ENCODE measurements at places on chromosomes 5 and 9. TPM values are rescaled to one million over a fixed set of nuclear protein-coding genes. Genes with fewer than 3 reads are reported as not detected.
A peak's percentile ranks its signal among the peaks of the same experiment; 100 is the strongest.

- DNase-seq = no peak
Observed at GRCh38 chr9:15370466-15371447, 51.9 kb upstream of the SNAPC3 start.

- peak; percentile 86 for DNase-seq
Observed at GRCh38 chr9:97525451-97525850, 24.0 kb downstream of the TMOD1 start.

GRCh38 chr5:179313849-179314521 lies 31.3 kb downstream of the ADAMTS2 start:
- DNase-seq = no peak

DNA sequence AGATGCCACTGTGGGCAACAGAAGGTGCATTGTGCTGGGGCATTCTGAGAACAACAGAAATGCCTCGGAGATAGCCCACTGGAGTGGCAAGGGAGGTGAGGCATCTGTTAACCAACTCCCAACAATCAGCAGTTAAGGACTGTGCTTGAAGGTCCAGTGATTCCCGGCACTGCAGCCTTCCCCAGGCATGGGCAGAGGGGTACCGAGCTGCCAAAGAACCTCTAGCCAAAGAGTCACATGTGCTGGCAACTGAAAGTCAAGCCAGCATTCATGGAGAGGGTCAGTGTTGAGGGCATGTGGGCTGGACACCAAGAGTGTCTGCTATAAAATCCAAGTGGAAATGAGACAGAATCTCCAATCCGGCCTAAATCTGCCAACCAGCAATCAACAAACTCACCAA lies 149.6 kb downstream of the ASTN2 start:
- no peak for DNase-seq

- DNase-seq = peak; percentile 78
Observed at GRCh38 chr5:139984816-139985215, 58.3 kb downstream of the NRG2 start.

ARRDC3 gene
- 6.5 TPM for polyA plus RNA-seq

- DNase-seq = no peak
Observed at GRCh38 chr5:139645430-139645871, 2.7 kb upstream of the CXXC5 start.

- no peak for DNase-seq
Observed at GRCh38 chr5:143132739-143133138, 270.7 kb downstream of the NR3C1 start.

- no peak for DNase-seq
Observed at GRCh38 chr5:10691826-10692785, 68.9 kb downstream of the DAP start.

GPSM1 gene
- polyA plus RNA-seq = 9.1 TPM

GRCh38 chr5:152335461-152335860 lies 69.6 kb downstream of the NMUR2 start:
- DNase-seq = no peak

DNA sequence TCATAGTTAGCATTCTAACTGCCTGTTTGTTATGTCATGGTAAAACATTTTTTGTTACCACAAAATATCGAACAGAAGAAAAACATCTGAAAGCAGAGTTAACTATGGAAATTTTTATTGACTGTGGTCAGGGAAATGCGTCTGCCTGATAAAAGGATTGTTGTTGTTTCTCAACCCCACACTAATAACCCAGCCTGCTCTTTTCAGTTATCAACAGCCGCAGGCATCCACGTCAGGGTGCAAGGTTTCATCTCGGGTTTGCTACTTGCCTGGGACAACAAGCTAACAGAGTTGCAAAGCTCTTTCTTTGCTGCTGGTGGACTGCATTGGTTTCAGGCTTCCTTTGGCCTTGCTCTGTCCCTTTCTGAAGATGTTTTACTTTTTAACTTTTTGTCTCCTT lies 969.2 kb downstream of the CDH18 start:
- no peak for DNase-seq

PRRC1 gene
- polyA plus RNA-seq = 53.7 TPM

- DNase-seq = no peak
Observed at GRCh38 chr5:121795511-121795910, 56.2 kb upstream of the FTMT start.

ZNF483 gene
- polyA plus RNA-seq = 0.58 TPM

MYOZ3 gene
- not detected for polyA plus RNA-seq

DNA sequence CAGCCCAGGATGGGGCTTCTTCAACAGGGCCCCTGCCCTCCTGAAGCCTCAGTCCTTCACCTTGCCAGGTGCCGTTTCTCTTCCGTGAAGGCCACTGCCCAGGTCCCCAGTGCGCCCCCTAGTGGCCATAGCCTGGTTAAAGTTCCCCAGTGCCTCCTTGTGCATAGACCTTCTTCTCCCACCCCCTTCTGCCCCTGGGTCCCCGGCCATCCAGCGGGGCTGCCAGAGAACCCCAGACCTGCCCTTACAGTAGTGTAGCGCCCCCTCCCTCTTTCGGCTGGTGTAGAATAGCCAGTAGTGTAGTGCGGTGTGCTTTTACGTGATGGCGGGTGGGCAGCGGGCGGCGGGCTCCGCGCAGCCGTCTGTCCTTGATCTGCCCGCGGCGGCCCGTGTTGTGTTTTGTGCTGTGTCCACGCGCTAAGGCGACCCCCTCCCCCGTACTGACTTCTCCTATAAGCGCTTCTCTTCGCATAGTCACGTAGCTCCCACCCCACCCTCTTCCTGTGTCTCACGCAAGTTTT lies 23.6 kb downstream of the PCDHGC5 start:
- peak; percentile 50 for DNase-seq

- no peak for DNase-seq
Observed at GRCh38 chr5:109560554-109560953, 129.2 kb upstream of the MAN2A1 start.

- no peak for DNase-seq
Observed at GRCh38 chr5:150397782-150398721, 14.7 kb downstream of the CD74 start.

HTR4 gene
- polyA plus RNA-seq = not detected

DNA sequence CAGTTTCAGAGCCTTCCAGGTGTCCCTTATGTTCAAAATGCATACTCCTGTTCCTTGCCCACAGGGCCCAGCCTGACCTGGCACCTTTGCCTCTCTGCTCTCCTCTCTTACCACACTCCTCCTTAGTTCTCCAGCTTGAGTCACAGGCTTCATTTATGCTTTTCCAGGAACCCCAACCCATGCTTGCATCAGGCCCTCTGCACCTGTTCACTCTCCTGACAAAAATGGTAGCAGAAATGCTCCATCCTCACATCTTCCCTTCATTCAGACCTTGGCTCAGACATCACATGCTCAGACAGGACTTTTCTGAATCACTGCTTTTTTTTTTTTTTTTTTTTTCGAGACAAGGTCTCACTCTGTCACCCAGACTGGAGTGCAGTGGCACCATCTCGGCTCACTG lies 15.1 kb upstream of the RNF145 start:
- DNase-seq = peak; percentile 60

- no peak for DNase-seq
Observed at GRCh38 chr5:171031977-171032376, 170.2 kb downstream of the RANBP17 start.

DNA sequence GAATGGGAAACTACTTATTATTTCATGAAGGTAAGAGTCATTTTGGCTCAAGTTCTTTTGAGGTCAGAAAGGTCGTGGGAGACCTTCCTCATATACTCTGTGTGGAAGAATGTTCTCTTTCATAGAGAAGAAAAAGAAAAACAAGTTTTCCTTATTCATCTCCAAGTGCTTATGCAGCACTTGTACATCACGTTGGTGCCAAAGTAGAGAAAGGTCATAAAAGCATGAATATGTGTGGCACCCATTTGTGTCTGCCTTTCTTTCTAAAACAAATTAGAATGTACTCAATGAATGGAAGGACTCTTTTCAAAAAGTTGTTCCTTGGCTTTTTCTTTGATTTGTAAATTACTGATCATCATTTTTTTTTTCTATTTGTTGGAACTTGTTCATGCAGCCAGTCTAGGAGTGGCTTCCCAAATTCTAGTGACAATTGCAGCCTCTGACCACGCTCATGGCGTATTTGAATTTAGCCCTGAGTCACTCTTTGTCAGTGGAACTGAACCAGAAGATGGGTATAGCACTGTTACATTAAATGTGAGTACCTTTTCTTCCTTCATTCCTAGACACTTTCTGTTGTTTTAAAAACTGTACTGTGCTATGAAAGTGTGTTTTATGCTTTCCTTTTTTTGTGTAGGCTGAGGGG lies 122.4 kb downstream of the ADGRV1 start:
- no peak for DNase-seq

DNA sequence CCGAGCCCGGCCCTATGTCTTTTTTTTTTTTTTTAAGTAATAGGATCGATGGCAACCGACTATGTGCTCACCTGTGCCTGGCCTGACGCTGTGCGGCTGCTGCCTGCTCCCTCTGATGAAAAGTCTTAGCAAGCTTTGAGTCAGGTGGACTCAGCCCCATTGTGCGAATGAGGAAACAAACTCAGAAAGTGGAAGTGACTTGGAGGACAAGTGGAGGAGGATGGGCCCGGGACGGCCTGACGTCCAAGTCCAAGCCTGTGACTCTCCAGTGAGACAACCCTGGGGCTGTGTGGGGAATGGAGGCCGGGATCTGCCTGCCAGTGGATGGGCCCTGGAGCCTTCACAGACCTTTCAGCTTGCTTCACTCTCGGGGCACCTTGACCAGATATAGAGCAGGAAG lies 57.9 kb downstream of the EXD3 start:
- DNase-seq = no peak

- peak; percentile 60 for DNase-seq
Observed at GRCh38 chr9:105281926-105282325, 37.5 kb downstream of the SLC44A1 start.

- DNase-seq = no peak
Observed at GRCh38 chr5:53357439-53357838, 123.0 kb upstream of the FST start.

SH3RF2 gene
- polyA plus RNA-seq = 27.3 TPM

- DNase-seq = no peak
Observed at GRCh38 chr9:91040371-91041215, 239.0 kb downstream of the SYK start.

DNA sequence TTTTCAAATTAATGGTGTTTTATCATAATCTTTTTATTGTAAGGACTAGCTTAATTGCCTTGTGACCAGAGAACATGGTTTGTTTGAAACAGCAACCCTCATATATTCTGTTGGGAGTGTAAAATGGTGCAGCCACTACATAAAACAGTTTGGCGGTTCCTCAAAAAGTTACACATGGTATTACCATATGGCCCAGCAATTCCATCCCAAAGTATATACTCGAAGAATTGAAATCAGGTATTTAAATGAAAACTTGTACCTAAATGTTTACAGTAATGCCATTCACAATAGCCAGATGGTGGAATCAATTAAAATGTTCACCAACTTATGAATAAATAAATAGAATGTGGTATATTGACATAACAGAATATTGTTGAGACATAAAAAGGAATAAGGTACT lies 14.8 kb upstream of the IL33 start:
- DNase-seq = no peak

GBGT1 gene
- polyA plus RNA-seq = 0.78 TPM

DNA sequence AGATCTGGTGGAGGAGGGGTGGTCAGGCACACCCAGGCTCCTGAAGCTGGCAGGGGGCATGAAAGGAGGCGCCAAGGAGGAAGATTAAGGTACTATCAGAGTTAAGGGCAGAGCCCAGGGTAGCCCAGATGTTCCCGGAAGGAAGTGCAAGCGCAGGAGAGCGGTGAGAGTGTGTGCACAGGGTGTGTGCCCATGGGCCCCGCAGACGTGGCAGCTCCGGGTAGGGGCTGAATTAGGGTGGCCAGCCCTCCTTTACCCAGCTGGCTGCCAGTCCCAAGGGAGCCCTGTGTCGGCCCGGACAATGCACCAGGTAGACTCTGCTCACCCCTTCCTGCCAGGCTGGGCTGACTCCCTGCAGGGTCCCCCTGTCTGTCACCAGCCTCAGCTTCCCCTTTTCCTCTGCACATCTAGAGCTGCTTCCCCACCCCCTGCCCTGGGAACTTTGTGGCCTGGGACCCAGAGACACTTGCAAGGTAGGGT lies at the start of gene SMIM33:
Gene SMIM33 (plus strand): TSS at position 184 of the 480 bp plus-strand sequence. CDS start 118 bp downstream, at position 302.
- DNase-seq = no peak

- DNase-seq = no peak
Observed at GRCh38 chr9:69975681-69976080, 68.0 kb upstream of the MAMDC2 start.

PTCD2 gene
- 9.9 TPM for polyA plus RNA-seq

DNA sequence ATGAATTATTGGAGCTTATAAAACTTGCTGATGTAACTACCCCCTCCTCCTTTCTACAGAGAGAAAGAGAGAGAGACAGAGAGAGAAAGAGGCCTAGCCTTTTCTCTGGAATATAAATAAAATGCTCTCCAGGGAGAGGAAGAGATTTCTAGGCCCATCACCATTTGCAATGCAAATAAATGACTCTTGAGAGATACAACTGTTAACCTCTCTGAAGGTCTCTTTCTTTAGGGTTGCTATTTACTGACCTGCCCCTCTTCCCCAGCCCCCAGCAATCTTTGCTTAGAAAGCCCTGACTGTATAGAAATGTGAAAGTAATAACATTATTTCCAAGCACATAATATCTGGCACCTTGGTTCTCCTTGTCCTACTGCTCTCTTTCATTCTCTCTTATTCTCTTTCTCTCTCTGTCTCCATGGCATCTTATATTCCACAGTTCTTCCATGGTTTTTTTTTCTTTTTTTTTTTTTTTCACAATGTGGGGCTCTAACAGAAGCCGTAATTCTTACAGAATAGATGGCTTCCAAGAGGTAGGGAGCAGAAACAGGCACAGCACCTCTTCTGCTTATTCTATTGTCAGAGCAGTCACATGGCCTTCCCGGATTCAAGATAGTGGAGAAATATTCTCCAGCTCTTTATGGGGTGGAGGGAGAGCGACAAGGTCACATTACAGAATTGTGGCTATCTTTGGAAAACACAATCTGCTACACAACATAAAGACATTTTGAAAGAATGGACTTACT lies 1087.9 kb upstream of the NUDT12 start:
- no peak for DNase-seq

ATP6V1G1 gene
- polyA plus RNA-seq = 102 TPM

GABBR2 gene
- polyA plus RNA-seq = not detected

PHYHD1 gene
- 1.8 TPM for polyA plus RNA-seq
